ENCODE measurements at places on chromosomes 11 and 22. TPM values are rescaled to one million over a fixed set of nuclear protein-coding genes. Genes with fewer than 3 reads are reported as not detected.

Gene FAM227A
- 0.07 TPM for total RNA-seq

Gene OR8A1
- total RNA-seq, result not detected

Gene OR10D3
- not detected for total RNA-seq

Gene ARL14EP
- 22.7 TPM for total RNA-seq

Gene PC
- 4.6 TPM for total RNA-seq

GRCh38 chr11:73931039-73931645 lies 19.7 kb upstream of the DNAJB13 start:
- peaks cover 32% of the 10 kb centered on the region for H3K36me3 ChIP-seq
- H3K27ac ChIP-seq, result no peak overlapping the region
- H3K4me1 ChIP-seq, result no peaks in the 10 kb centered on the region

- peak overlapping the region; percentile 37 for H3K4me3 ChIP-seq
- DNase-seq, result no peak
- H3K27ac ChIP-seq, result peak overlapping the region; percentile 58
- no peaks in the 10 kb centered on the region for H3K36me3 ChIP-seq
- H3K4me1 ChIP-seq, result peaks cover 26% of the 10 kb centered on the region
Observed at GRCh38 chr11:47553406-47553743, 443 bp upstream of the CELF1 start.

- no peak overlapping the region for H3K4me3 ChIP-seq
- H3K4me1 ChIP-seq, result peaks cover 14% of the 10 kb centered on the region
- H3K27me3 ChIP-seq, result no peaks in the 10 kb centered on the region
- DNase-seq, result no peak
Observed at GRCh38 chr11:33323421-33323820, 66.2 kb downstream of the HIPK3 start.

GRCh38 chr11:45678976-45679375 lies 13.6 kb upstream of the CHST1 start:
- no peaks in the 10 kb centered on the region for H3K4me1 ChIP-seq
- no peaks in the 10 kb centered on the region for H3K36me3 ChIP-seq
- H3K27me3 ChIP-seq, result no peaks in the 10 kb centered on the region
- no peak overlapping the region for H3K27ac ChIP-seq
- no peak for DNase-seq

DNA sequence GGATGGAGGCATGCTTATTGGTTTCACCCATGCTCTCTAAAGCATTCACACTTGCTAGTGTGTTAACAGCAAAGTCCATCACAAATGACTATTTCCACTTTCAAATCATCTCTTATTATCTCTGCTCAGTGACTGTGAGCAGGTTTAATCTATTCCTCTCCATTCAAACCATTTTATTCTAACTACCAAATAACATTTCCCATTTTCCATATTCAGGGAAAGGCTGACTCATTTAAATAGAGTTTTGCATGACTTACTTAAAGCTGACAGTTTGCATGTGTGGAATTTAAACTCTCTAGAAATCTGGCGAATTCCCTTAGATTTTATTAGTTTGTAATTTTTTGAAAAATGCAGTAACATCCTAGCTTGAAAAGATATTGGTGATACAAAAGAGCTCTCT lies 615.7 kb upstream of the LRRC4C start:
- no peaks in the 10 kb centered on the region for H3K27me3 ChIP-seq
- no peaks in the 10 kb centered on the region for H3K4me1 ChIP-seq
- no peak for DNase-seq
- no peak overlapping the region for H3K4me3 ChIP-seq

DNA sequence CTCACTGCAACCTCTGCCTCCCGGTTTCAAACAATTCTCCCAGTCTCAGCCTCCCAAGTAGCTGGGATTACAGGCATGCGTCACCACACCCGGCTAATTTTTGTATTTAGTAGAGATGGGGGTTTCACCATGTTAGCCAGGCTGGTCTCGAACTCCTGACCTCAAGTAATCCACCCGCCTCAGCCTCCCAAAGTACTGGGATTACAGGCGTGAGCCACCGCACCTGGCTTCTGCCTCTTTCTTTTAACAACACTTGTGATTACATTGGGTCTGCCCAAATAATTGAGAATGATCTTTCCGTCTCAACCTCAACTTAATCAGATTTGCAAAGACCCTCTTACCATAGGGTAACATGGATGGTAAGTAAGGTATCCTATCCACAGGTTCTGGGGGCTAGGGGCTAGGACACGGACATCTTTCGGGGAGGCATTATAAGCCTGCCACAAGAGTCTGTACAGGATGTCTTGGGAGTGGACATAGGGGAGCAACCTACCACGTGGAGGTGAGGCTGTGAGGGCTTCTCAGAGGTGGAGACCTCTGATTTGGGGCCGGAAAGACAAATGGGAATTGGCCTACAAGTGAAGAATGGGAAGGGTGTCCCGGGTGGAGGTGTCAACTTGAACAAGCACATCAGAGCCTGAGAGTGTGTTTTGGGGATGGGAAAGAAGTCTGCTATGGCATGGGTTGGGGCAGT lies 2.7 kb upstream of the CBX6 start:
- H3K4me1 ChIP-seq, result peaks cover 34% of the 10 kb centered on the region
- DNase-seq, result no peak
- peaks cover 3% of the 10 kb centered on the region for H3K36me3 ChIP-seq
- H3K4me3 ChIP-seq, result no peak overlapping the region

GRCh38 chr11:27263046-27263445 lies 100.0 kb downstream of the CCDC34 start:
- no peaks in the 10 kb centered on the region for H3K36me3 ChIP-seq
- no peak overlapping the region for H3K27ac ChIP-seq
- H3K4me1 ChIP-seq, result no peaks in the 10 kb centered on the region
- H3K27me3 ChIP-seq, result no peaks in the 10 kb centered on the region
- no peak for DNase-seq

- no peak for DNase-seq
- no peaks in the 10 kb centered on the region for H3K4me1 ChIP-seq
- no peak overlapping the region for H3K4me3 ChIP-seq
Observed at GRCh38 chr11:88139865-88140264, 35.4 kb downstream of the RAB38 start.

DNA sequence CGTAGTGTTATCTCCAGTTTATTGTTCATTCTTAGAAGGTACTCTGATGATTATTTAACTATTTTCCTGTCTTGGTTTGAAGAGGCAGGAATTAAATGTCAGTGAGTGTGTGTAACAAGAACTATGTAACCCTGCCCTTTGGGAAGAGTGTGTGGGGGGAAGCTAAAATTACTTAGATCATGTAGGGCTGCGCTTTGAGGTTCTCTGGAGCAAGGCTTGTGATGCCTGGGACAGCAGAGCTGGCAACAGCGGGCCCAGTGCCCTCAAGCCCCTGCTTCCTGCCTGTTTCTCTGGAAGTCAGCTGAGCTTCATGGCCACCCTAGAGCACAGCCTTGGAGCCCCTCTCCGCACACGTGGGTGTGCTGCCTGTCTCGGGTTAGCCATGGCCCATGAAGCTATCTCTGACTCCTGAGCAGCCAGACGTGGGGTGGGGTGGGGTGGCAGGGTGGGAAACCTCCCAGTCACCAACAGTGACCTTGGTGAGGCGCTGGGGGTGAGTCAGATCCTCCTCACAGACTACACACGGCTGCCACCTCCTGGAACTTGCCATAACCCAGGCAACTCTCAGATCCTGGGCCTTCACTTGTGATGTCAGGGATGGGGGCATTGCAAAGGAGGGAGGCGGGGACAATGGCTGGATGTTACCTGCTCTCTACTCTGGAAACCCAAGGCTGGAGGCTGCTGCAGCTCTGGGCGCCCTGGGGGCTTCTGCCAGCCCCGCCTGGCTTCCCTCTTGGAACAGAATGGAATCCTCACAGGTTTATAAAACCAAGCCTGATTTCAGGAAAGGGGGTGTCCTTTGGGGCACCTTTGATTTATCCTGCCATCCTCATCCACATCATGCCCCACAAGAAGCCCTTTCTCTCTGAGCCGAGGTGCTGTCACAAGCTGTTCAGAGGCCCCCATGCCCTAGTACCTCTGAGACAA lies 88.6 kb downstream of the SNX19 start:
- H3K4me3 ChIP-seq, result no peak overlapping the region
- peak; percentile 10 for DNase-seq
- no peaks in the 10 kb centered on the region for H3K4me1 ChIP-seq
- H3K27me3 ChIP-seq, result no peaks in the 10 kb centered on the region
- no peak overlapping the region for H3K27ac ChIP-seq
- H3K36me3 ChIP-seq, result no peaks in the 10 kb centered on the region

- no peak overlapping the region for H3K27ac ChIP-seq
- no peak for DNase-seq
- H3K4me1 ChIP-seq, result no peaks in the 10 kb centered on the region
- no peak overlapping the region for H3K4me3 ChIP-seq
- H3K27me3 ChIP-seq, result no peaks in the 10 kb centered on the region
Observed at GRCh38 chr22:49258107-49259010, 569.3 kb downstream of the BRD1 start.

GRCh38 chr11:35414776-35415175 lies 4.6 kb downstream of the SLC1A2 start:
- H3K4me3 ChIP-seq, result no peak overlapping the region
- H3K36me3 ChIP-seq, result no peaks in the 10 kb centered on the region
- H3K27ac ChIP-seq, result no peak overlapping the region
- peaks cover 24% of the 10 kb centered on the region for H3K27me3 ChIP-seq

DNA sequence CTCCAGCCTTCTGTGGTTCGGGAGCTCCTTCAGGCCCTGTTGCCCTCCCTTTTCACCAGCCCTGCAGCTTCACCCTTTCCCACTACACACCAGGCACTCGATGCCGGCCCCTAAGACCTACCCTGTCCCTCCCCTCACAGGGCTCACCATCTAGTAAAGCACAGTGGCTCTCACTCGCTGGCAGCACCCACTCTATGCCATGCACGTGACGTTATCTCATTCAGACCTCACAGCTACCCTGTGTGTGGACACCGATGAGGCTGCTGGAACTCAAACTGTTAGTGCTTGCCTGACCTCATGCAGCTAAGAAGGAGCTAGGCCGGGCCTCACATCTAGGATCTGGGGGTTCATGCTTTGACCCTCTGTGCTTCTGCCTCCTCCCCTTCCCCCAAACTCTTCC lies 45.5 kb downstream of the SCN3B start:
- H3K36me3 ChIP-seq, result peaks cover 28% of the 10 kb centered on the region
- no peak overlapping the region for H3K27ac ChIP-seq
- no peaks in the 10 kb centered on the region for H3K4me1 ChIP-seq
- DNase-seq, result no peak
- H3K4me3 ChIP-seq, result no peak overlapping the region

GRCh38 chr11:128165572-128165971 lies 421.8 kb downstream of the ETS1 start:
- no peak overlapping the region for H3K4me3 ChIP-seq
- H3K27ac ChIP-seq, result no peak overlapping the region
- no peaks in the 10 kb centered on the region for H3K27me3 ChIP-seq
- DNase-seq, result no peak

- H3K36me3 ChIP-seq, result no peaks in the 10 kb centered on the region
- DNase-seq, result no peak
- no peak overlapping the region for H3K27ac ChIP-seq
- H3K27me3 ChIP-seq, result no peaks in the 10 kb centered on the region
- H3K4me1 ChIP-seq, result no peaks in the 10 kb centered on the region
Observed at GRCh38 chr11:37105427-37105826, 507.4 kb upstream of the RAG2 start.

GRCh38 chr22:50058906-50059880 lies 1.1 kb upstream of the TTLL8 start:
- H3K27ac ChIP-seq, result no peak overlapping the region
- H3K4me3 ChIP-seq, result no peak overlapping the region
- H3K36me3 ChIP-seq, result peaks cover 2% of the 10 kb centered on the region
- peaks cover 9% of the 10 kb centered on the region for H3K4me1 ChIP-seq
- DNase-seq, result no peak

DNA sequence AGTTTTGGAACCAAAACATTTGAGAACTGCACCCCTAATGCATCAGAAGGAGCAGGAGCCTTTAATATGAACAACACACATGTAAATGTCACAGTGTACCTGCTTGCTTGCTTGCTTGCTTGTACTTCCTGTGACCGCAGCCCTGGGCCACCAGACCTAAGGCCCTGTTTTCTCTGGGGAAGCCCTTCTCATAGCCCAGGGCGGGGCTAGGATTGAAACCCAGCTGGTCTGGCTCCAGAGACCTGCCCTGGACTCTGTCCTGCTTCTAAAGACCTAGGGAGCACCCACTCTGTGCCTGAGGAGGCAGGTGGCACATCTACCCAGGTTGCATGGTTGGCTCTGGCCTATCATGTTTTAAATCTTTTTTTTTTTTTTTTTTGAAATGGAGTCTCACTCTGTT lies 7.6 kb upstream of the MCM5 start:
- H3K36me3 ChIP-seq, result no peaks in the 10 kb centered on the region
- no peak for DNase-seq
- peaks cover 7% of the 10 kb centered on the region for H3K4me1 ChIP-seq
- no peaks in the 10 kb centered on the region for H3K27me3 ChIP-seq
- H3K27ac ChIP-seq, result no peak overlapping the region
- H3K4me3 ChIP-seq, result no peak overlapping the region

- H3K36me3 ChIP-seq, result no peaks in the 10 kb centered on the region
- no peak overlapping the region for H3K27ac ChIP-seq
- no peak overlapping the region for H3K4me3 ChIP-seq
- no peak for DNase-seq
- no peaks in the 10 kb centered on the region for H3K27me3 ChIP-seq
Observed at GRCh38 chr11:23846902-23847422, 649.9 kb upstream of the LUZP2 start.

- no peak overlapping the region for H3K27ac ChIP-seq
- H3K4me3 ChIP-seq, result peak overlapping the region; percentile 53
- DNase-seq, result no peak
- H3K36me3 ChIP-seq, result peaks cover 2% of the 10 kb centered on the region
- no peaks in the 10 kb centered on the region for H3K27me3 ChIP-seq
- H3K4me1 ChIP-seq, result peaks cover 25% of the 10 kb centered on the region
Observed at GRCh38 chr11:64924910-64925284, 408 bp downstream of the PPP2R5B start.

GRCh38 chr11:114826910-114827442 lies 148.6 kb downstream of the NXPE2 start:
- H3K4me3 ChIP-seq, result no peak overlapping the region
- no peak overlapping the region for H3K27ac ChIP-seq
- DNase-seq, result no peak
- H3K27me3 ChIP-seq, result no peaks in the 10 kb centered on the region
- no peaks in the 10 kb centered on the region for H3K4me1 ChIP-seq

GRCh38 chr22:45842291-45842991 lies 134.5 kb downstream of the WNT7B start:
- H3K36me3 ChIP-seq, result peaks cover 12% of the 10 kb centered on the region
- H3K4me1 ChIP-seq, result no peaks in the 10 kb centered on the region
- DNase-seq, result no peak
- H3K27me3 ChIP-seq, result no peaks in the 10 kb centered on the region
- no peak overlapping the region for H3K4me3 ChIP-seq

DNA sequence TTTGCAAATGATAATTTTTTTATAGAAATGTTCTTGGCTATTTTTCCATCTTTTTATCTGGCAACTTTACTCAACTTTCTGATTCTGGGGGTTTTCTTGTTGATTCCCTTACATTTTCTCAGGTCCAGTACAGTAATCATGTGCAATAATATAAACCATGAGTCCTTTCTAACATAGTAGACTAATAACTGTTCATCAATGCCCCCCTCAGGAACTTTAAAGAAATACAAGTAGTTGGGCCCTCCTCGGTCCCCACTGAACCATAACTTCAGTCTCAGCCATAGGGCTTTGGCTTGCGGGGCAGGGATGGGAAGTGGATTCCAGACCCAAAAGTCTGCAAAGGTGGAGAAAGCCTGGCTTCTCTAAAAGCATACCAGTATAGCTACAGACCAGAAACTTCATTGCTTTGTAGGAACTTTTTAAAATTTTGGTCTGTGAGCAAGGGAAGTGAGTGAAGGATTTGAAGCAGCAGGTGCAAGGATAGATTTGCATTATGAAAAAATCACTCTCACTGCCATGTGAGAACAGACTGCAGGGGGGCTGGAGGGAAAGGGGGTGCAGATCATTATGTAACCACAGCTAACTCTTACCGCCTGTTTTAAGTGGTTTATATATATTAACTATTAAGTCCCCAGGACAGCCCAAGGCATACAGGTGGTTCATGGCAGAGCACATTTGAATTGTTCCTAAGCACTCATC lies 10.4 kb upstream of the TUB start:
- H3K4me1 ChIP-seq, result no peaks in the 10 kb centered on the region
- no peaks in the 10 kb centered on the region for H3K36me3 ChIP-seq
- no peaks in the 10 kb centered on the region for H3K27me3 ChIP-seq
- no peak overlapping the region for H3K4me3 ChIP-seq
- no peak overlapping the region for H3K27ac ChIP-seq
